Large intestine (tissue), 12 donors: ENCODE measurements at places on chromosomes 3 and 15. TPM values are rescaled to one million over a fixed set of nuclear protein-coding genes. Genes with fewer than 3 reads are reported as not detected.

- DNase-seq = peak; percentile 19
Observed at GRCh38 chr15:59138243-59138642, 33.3 kb downstream of the CCNB2 start.

DNA sequence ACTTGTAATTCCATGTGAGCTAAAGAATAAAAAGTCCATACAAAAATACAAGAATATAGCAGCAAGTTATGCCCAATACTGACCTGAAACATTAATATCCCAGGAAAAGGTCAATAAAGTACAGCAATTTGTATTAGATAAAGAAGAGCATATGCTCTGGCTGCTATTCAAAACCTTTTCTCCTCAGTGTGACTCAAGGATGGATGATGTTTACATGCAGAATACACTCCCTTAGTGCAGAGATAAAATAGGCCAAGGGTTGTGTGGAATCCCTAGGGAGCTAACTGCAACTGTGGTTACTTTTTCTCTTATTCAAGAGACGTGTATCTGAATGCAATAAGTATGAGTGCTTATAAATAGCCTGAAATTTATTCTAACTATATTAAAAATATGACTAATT is 78.7 kb downstream of the SLC9A9 start:
- no peak for DNase-seq

DNA sequence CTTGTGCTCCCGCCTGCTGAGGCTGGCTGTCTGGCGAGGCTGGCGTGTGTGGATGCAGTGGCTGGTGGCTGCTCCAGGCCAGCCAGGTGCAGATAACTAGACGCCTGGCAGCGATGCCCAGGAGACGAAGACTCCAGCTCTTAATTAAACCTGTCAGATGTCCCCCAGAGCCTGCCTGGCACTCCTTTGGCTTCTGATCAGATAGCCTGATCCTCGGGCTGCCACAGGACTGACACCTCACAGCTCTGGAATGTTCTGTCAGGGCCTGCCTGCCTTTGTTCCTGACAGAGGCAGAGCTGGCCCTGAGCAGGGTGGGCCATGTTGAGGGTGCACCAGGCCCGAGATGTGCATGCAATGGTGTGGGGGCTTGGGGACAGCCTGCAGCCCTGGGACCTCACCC is 36.5 kb downstream of the PLXNA1 start:
- DNase-seq = no peak

DNA sequence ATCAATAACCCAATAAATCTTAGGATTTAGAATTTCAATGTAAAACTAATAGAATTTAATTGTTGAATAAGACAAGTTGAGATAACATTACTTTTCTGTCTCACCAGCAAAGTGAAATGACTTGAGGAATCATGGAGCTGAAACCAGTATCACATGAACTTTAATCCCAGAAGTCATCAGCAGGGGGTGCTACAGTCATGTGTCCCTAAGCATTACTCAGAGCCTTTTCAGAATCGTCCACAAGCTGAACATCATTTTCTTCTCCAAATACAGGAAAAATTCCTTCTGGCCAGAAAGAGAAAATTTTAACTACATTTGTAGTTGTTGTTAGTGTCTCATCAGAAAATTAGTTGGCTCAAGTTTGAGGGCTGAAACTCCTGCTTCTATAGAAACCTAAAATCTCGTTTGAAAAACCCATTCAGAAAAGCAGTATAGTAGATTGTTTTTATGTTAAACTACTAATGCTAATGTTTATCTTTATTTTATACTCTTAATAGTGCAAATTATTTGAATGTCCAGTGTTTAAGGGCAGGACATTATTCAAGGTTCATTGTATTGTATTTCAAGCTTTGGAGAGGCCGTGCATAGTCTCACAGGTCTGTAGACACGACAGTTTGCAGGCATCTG is 384.1 kb downstream of the PLOD2 start:
- peak; percentile 9 for DNase-seq

- DNase-seq = peak; percentile 70
Observed at GRCh38 chr15:74433592-74434262, at the start of gene SEMA7A. Gene SEMA7A, minus strand, starts transcription at chr15:74433958. Its CDS starts 40 bp downstream, at chr15:74433918.

Gene STRC
- polyA plus RNA-seq = 10.9 TPM

DNA sequence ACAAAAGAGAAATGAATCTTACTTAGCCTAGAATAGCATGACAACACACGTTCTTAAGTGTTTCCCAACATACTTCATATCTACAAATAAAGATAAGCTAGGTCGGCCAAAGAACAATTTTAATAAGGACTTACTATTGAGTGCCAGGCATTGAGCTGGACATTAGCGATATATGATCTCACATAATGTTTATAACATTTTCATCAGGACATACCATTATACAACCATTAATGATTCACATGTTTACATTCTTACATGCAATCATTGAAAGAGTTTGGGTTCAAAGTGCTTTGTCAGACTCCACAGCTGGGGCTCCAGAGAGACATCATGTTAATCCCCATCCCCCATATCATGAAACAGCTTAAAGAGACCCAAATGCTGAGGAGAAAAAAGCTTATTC is 189.0 kb downstream of the STT3B start:
- peak; percentile 61 for DNase-seq

GRCh38 chr3:179558742-179559364 is 3.9 kb upstream of the ACTL6A start:
- DNase-seq = peak; percentile 40

Gene OCA2
- 6.5 TPM for polyA plus RNA-seq

GRCh38 chr3:48847504-48848423 is at the start of gene PRKAR2A:
Gene PRKAR2A, minus strand, starts transcription at chr3:48847874. Its CDS starts 278 bp downstream, at chr3:48847596.
- peak; percentile 91 for DNase-seq

Gene TJP1
- 62.9 TPM for polyA plus RNA-seq

GRCh38 chr3:67349551-67350174 is 304.7 kb downstream of the SUCLG2 start:
- DNase-seq = no peak

DNA sequence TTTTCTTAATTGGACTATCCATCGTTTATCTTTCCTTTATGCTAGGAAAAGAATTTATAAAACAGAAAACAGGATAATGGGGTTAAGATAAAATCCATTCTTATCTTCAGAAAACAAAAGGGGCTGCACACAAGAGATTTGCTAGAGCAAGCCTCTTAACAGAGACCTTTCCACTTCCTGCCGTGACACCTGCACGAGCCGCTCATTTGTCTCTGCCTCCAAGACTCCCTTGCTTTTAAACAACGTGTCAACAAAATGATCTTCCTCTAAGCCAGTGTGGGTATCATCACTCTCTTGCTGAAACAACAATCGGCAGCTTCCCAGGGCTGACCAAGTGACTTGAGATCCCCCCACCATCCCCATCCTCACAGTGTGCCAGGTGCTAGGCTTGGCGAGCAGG is 33.1 kb downstream of the GABRB3 start:
- DNase-seq = no peak

Gene EIF4G1
- 203 TPM for polyA plus RNA-seq

DNA sequence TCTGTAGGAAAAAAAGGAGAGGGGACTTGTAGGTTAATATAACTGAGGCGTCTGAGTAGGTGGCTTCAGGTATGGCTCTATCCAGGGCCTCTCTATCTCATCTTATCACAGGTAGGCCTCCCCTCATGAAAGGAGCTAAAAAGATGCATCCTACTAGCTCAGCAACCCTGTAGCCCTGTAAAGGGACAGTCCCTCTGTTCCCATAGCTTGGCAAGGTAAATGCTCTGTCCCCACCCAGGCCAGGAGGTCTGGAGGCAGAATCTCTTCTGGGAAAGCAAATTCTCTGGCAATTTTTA is 135.2 kb downstream of the CHSY1 start:
- DNase-seq = no peak

DNA sequence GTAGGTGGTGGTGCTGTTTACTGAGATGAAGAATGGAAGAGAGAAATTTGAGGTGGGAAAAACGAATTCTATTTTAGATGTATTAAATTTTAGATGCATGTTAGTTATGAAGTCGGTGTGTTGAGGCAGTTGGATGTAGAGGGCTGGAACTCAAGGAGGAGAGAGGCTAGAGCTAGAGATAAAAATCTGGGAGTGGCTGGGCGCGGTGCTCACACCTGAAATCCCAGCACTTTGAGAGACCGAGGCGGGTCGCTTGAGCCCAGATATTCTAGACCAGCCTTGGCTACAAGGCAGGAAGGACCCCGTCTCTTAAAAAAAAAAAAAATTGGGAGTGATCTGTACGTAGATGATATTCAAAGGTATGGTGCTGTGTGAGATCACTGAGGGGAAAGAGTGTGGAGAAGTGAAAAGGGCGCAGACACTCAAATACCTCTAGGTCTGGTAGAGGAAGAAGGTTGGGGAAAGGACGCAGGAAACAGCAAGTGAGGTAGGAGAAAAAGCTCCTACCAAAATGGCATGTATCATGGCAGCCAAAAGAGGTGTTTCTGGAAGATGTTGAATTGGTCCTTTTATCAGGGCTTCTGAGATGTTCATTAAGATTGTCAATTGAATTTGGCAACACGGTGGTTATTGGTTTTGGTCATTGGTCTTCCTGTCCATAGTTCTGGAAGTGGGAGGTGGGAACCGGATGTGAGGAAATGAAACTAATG is 1.8 kb downstream of the YEATS2 start:
- no peak for DNase-seq

- no peak for DNase-seq
Observed at GRCh38 chr3:48402281-48402732, 27.6 kb downstream of the PLXNB1 start.

Gene SLC24A1
- polyA plus RNA-seq = 12.1 TPM

- no peak for DNase-seq
Observed at GRCh38 chr15:100847194-100847593, 32.4 kb upstream of the ALDH1A3 start.

Gene TMEM207
- polyA plus RNA-seq = 2.9 TPM

DNA sequence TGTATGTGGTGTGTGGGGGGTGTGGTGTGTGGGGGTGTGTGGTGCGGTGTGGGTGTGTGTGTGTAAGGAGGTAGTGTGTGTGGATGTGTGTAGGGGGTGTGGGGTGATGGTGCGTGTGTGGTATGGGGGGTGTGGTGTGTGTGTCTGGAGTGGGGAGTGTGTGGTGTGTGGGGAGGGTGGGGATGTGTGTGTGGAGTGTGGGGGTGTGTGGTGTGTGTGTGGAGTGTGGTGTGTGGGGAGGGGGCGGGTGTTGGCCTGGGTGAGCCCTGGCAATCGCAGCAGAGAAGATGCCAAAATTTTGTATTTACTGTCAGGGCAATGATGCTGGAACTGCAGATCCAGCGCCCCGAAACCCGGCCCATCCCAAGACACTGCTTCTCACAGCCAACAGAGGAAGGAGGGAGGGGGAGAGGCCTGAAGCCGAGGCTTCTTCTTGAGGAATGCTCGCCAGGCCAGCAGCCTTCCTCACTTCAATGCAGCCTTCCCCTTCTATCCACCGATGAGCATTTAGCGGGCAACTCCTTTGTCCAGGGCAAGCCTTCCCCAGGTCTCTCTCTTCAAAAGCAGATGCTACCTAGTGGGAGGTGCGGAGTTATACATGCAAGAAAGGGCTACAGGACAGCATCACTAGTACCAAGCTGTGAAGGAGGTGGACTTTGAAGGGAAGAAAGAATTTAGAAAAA is 11.9 kb upstream of the SRP14 start:
- no peak for DNase-seq

DNA sequence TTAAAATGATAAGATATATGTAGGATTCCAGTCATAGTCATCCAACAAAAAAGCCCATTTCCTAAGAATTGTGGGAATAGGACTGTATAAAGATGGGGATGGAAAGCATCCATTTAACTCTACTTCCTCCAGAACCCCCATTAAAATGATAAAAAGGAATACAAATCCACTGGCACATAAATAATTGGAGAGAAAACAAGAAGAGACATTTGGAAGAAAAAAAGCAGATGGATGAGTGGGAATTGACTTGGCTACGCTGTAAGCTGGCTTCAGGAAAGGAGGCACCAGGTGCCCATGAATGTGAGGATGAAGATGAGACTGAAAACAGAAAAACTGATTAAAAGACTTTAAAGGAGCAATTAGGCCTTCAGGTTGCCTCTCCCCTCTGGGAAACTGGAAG is 91.8 kb downstream of the ST8SIA2 start:
- no peak for DNase-seq

- no peak for DNase-seq
Observed at GRCh38 chr15:50137893-50138292, 18.9 kb upstream of the ATP8B4 start.

Gene EIF3J
- polyA plus RNA-seq = 62.3 TPM
